ENCODE measurements at places on chromosomes 2 and 18.

DNA sequence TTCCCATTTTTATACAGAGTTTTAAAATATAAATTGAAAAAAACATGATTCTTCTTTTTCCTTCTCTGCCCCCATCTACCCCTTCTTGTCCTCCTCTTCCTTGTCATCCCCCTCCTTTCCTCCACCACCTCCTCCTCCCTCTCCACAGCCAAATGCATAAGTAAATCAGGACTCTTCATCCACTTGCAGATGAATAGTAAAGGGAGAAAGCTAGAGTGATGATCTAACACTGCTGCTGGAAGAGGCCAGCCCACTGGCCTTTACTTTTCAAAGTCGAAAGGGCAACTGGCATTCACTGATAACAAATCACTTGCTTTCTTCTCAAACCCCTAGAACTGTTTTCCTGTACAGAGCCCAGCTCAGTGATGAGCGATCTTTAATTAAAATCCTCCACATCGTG is 205.8 kb downstream of the PDE1A start:
- no peak for DNase-seq

- no peak for DNase-seq
These were observed 1.4 kb downstream of the ITPRID2 start for GRCh38 chr2:181892799-181893435.

DNA sequence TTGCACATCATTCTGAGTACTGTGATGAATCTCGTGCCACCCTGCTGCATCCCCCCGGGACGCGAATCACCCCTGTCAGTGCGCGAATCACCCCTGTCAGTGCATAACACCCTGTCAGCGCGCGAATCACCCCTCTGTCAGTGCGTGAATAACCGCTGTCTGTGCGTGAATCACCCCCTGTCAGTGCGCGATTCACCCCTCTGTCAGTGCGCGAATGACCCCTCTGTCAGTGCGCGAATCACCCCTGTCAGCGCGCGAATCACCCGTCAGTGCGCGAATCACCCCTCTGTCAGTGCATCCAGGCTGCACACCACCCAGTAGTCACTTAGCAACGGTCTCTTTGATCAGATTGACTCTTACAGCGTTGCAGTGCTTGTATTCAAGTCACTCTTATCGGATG is 134.4 kb upstream of the TPO start:
- no peak for DNase-seq

- DNase-seq = no peak
These were observed 17.5 kb upstream of the KANSL1L start for GRCh38 chr2:210188755-210189154.

GRCh38 chr2:195404651-195405050 is 252.4 kb upstream of the SLC39A10 start:
- DNase-seq = no peak

- no peak for DNase-seq
These were observed 15.9 kb downstream of the SERPINE2 start for GRCh38 chr2:224023188-224023587.

DNA sequence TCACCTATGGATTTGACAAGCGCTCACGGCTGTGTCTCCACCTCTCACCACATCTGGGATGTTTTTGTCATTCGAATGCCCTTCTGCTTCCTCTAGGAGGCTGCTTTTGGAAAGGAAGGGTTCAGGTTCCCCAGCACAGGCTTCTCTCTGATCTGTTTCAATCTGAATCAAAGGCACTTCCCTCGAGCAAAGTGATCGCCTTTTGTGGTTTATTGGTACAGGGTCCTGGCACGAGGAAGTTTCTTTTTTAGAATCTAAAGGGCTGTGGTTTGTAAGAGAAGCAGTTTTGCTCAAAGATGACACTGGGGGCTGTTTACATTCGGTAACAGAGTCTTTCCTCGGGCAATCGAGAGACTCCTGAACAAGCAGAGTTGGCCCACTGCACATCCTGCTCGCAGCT is 145.0 kb downstream of the DAW1 start:
- no peak for DNase-seq

GRCh38 chr2:147632198-147632597 is 212.6 kb upstream of the ACVR2A start:
- no peak for DNase-seq

DNA sequence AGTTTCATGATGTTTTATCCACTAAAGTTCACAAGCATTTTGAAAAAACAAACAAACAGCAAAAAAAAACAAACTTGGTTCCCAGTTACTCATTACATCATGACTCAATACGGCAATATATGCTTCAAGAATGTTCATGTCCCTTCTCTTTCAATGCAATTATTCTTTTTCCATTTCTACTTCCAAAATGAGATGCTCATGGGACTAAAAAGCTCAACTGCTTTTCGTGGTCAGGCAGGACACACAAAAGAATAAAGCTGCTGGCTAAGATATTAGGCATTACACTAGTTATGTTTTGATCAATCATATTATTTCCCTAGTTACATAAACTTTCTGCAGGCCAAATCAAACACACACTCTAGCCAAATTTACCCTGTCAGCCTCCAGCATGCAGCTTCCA is 301.3 kb downstream of the EPHA4 start:
- DNase-seq = no peak

GRCh38 chr2:9303528-9304225 is 97.1 kb downstream of the ASAP2 start:
- no peak for DNase-seq

DNA sequence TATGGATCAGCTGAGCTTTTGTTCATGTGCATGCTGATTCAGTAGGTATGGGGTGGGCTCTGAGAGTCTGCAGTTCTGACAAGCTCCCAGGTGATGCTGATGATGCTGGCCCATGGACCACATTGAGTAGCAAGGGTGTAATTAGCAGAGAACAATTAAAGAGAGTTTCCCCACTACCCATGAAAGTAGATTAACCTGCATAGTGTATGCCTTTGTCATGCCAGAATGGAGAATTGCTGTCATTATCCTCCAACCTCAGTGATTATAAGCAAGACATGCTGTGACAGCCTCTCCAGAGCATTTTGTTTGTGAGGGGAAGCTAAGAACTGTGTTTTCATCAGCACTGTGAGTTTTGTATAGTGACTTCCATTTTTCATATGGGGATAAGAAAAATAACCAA is 59.5 kb upstream of the LYPD1 start:
- DNase-seq = no peak

GRCh38 chr2:233156001-233156400 is 95.5 kb upstream of the ATG16L1 start:
- DNase-seq = no peak

DNA sequence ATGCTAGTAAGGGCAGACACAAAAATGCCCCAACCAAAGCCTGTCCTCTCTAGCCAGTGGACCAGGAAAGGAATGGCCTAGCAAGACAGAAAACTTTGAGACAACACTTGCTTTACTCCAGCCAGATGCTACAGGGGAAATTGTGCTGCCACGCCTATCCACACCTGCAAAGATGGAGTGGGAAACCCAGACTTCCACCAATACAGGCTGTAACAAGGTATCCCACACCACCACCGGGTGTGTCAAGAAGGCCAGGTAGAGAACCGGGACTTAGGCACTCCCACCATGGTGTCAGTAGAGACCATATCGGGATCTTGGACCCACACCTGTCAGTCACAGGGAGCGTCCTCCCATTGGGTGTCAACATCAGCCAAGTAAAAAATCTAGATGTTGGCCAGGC is 16.2 kb upstream of the ESPNL start:
- no peak for DNase-seq

DNA sequence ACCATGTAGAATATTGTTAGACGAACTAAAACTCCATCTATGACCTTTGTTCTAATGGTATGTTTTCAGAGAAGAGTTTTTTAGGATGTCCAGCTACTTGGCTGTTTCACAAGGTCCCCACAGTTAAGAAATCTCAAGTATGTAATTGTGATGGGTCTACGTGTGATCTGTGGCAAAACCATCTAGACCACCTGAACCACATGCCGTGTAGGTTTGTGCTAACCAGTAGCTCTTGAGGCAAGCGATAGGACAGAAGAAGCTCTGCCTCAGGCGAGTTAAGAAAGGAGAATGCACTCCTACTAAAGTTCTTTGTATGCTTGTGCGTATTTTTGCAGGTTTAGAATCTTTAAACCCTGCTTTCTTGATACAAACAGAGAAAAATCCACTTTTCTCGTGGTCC is 13.2 kb downstream of the ZCCHC2 start:
- DNase-seq = no peak

- DNase-seq = no peak
These were observed 41.4 kb upstream of the ITGB6 start for GRCh38 chr2:160241251-160242137.

- no peak for DNase-seq
These were observed 11.4 kb downstream of the ATOH8 start for GRCh38 chr2:85765081-85765731.

DNA sequence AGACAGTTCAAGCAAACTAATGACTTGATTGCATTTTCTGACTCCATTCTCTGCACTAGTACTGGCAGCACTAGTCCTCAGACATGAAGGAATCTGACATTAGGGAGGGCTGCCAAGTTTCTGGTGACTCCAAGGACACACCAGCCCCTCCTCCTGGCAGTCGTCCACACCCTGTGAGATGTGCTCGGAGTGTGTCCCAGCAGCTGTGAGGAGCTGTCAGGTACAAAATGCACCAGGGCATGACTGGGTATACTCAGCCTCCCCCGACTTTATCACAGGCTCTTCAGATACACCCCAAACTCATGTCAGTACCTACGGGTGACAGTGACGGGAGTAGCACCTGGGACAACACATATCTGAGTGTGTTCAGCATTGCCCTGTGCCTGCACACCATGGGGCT is 43.1 kb downstream of the EDAR start:
- DNase-seq = no peak

- DNase-seq = no peak
These were observed 2.3 kb downstream of the ZNF513 start for GRCh38 chr2:27378096-27378808.

GRCh38 chr2:135965756-135966155 is 19.7 kb downstream of the DARS1 start:
- DNase-seq = no peak

GRCh38 chr2:142033393-142033792 is 97.4 kb downstream of the LRP1B start:
- DNase-seq = no peak

GRCh38 chr18:74976331-74976909 is 232.5 kb downstream of the PTGR3 start:
- no peak for DNase-seq

- no peak for DNase-seq
These were observed 5.8 kb downstream of the ERMN start for GRCh38 chr2:157319795-157320194.

DNA sequence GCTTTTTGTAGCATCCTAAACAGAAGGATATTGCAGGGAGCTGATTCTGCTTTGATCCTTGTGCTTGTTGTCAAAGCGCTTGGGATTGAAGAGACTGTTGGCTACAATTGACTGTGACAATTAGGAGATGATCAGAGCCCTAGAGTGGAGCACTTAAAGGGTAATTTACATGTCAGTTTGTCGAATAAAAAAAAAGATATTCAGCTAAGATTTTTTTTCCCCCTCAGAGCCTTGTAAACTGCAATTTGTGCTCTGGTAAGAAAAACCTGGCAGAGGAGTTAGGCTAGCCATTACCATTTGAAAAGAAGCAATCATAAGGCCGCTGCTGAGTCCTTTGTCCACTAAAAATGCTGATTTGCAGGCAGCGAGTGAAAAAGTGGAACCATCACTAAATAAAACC is 47.8 kb upstream of the ZEB2 start:
- DNase-seq = no peak

DNA sequence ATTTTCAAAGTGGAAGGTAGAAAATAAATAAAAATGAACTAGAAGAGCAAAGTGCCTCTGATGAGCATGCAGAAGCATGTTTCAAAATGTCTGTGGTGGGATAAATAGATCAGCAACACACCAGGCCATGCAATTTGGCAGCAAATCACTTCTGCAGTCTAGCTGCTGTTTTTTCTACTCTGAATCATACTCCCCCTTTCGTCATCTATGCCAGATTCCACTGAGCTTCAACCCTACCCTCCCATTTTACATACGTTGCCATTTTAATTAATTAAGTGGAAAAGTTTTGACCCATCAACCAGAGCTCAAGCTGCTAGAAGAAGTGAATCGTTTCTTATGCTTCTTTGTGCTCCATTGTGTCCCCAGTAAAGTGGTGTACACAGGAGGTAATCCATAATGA is 79.3 kb downstream of the NRXN1 start:
- DNase-seq = no peak
